ENCODE measurements at places on chromosomes 5 and 9.

- DNase-seq, result no peak
Measured at GRCh38 chr5:159902444-159903121, 13.7 kb upstream of the ADRA1B start.

- DNase-seq, result no peak
Measured at GRCh38 chr5:21826884-21827283, 1026.3 kb downstream of the CDH12 start.

DNA sequence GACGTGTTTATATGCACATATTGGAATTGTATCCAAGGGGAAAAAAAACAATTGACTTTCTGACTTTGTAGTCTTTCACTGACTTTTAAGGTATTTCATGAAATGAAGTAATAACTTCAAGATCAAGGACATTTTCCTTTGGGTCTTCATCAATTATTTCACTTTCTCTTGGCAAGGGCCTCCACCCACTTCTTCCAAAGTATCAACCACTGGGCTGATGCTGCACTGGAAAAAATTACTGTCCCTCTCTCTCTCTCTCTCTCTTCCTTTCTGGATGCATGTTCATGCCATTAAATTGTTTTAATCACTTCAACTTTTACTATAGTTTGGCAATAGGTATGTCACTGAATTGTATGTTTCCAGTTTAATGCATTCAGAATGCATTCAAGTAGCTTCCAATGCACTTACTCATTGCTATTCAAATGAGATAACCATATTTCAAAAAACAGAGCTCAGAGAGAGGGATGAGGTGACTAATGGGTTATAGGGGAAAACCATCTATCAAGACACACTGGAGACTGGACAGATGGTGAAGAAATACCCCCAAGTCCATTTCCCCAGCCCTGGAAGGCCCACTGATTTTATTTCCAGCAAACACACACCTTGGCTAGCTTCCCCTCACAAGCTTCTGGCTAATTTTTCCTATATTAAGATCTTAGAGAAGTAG is 585.3 kb downstream of the EBF1 start:
- no peak for DNase-seq

DNA sequence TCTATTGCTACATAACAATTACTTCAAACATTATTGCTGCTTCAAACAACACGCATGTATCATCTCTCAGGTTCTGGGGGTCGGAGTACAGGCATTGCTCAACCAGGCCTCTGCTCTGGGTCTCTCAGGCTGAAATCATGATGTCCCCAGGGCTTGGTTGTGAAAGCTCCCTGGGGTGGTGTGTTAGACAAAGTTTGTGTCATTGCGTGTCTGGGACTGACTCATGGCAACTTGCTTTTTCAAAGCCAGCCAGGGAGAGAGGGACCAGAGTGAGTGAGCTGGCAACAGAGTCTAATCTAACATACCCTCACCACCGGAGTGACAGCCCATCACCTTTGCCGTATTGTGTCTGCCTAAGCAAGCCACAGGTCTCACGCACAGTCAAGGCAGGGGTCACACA is 259.2 kb upstream of the NFIL3 start:
- no peak for DNase-seq

- DNase-seq, result no peak
Measured at GRCh38 chr9:37297592-37297991, 124.9 kb upstream of the GRHPR start.

DNA sequence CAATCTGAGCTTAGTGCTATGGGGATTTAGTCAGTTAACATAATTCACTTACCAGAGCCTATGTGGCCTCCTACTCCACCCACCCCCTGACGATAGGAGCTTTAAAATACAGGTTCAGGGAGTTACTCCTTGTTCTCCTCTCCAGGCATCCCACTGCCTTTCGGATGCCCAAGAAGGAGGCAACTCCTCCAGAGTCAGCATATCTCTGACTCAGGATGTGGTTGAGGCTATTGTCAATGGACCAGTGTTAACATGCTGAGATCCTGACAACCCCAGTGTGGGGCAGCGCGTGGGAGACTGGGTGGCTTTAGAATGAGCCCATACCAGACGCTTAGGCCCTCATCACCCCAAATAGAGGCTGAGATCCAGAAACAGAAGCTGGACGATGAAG is 27.4 kb downstream of the BICD2 start:
- no peak for DNase-seq

- no peak for DNase-seq
Measured at GRCh38 chr5:158398360-158399201, 539.6 kb upstream of the CLINT1 start.

All from NCI-H524 treated with DMSO at 0.1 percent for 48 hours (cell line).